ENCODE measurements at places on chromosomes 2 and 18. TPM values are rescaled to one million over a fixed set of nuclear protein-coding genes. Genes with fewer than 3 reads are reported as not detected.

Gene CD207
- not detected for total RNA-seq

DNA sequence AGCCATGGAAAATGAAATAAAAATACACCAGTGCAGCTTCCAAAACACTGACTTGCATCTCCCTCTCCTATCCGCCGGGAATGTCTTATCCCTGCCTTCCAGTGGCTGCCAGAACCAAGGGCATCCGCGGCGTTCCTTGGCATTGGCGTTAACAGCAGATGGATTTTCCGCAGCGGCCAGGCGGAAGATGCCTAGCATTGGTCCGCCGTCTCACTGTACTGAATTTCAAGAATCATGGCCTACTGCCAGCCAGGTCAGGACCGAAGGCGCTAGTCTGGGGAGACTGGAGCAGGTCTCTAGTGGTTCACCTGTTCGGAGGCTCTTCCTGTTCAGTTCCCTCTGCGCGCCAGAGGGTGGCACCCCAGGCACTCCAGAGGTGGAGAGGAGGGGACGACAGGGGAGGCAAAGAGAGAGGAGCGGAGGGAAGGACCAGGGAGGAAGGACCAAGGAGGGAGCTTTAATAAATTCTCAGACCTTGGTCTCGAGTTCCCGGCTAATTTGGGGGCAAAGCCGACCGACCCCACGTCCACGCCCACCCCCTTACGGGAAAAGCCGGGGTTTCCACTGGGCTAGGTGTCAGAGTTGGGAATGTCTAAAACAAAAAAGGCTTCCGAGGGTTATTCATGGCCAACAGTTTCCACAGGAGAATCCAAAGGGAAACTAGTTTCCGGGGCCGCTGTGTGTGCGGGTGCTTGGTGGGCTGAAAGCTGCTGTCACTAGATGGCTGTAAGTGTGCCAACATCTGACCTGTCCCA, 3.7 kb upstream of the BCL2L11 start:
- peak; percentile 65 for DNase-seq

DNA sequence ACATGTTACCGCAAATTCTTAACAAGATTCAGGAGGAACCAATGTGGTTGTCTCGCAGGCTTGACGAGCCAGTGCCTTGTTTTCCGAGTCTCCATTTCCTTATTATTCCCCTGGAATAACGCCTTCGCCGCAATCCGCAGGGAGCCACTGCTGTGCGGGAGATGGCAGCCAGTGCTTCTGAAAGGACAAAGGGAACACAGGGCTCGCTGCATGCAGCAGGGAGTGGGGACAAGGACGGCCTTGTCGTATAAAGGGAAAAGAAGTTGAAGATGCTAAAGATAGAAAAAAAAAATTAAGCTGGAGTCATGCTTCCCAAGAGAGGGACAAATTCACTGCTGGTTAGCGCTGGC, 221.4 kb downstream of the NDUFA10 start:
- no peak for DNase-seq

- no peak for DNase-seq
Observed at GRCh38 chr2:6957031-6957714, 40.0 kb downstream of the RNF144A start.

- DNase-seq, result no peak
Observed at GRCh38 chr2:165920748-165921147, 32.8 kb downstream of the TTC21B start.

Data from LHCN-M2 (cell line).